Activated T-cell treated with anti-CD3 and anti-CD28 coated beads, Interleukin-2, amount 50 U/mL, for 48 hours (primary cell): ENCODE measurements at places on chromosomes 3 and 15.

GRCh38 chr15:49309889-49310288, 113.2 kb upstream of the FGF7 start:
- DNase-seq, result no peak

- DNase-seq, result no peak
Measured at GRCh38 chr3:174957551-174958001, 98.4 kb downstream of the NAALADL2 start.

GRCh38 chr3:117603097-117603496, 893.5 kb downstream of the TUSC7 start:
- DNase-seq, result no peak

- DNase-seq, result no peak
Measured at GRCh38 chr15:59384507-59384906, 11.8 kb upstream of the MYO1E start.

- no peak for DNase-seq
Measured at GRCh38 chr3:43073116-43073835, 32.6 kb downstream of the POMGNT2 start.

- DNase-seq, result no peak
Measured at GRCh38 chr3:40546816-40547215, 22.1 kb downstream of the ZNF621 start.

DNA sequence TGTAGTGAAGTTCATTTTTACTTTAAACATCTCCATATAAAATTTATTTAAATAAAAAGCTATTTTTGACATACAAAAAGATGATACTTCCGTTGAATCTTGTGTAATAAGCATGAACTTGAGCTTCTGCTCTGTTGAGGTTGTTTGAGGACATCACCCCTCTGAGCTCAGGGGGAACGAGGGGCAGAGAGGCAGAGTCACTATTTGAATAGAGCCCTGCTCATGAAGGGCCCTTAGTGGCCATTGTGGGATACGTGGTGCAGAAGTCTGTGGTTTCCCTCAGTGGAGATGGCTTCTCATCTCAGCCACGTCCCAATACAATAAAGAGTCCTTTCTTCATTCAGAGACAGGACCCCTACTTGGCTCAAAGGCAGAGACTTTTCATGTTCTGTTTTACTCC, 10.6 kb downstream of the CEMIP start:
- no peak for DNase-seq

DNA sequence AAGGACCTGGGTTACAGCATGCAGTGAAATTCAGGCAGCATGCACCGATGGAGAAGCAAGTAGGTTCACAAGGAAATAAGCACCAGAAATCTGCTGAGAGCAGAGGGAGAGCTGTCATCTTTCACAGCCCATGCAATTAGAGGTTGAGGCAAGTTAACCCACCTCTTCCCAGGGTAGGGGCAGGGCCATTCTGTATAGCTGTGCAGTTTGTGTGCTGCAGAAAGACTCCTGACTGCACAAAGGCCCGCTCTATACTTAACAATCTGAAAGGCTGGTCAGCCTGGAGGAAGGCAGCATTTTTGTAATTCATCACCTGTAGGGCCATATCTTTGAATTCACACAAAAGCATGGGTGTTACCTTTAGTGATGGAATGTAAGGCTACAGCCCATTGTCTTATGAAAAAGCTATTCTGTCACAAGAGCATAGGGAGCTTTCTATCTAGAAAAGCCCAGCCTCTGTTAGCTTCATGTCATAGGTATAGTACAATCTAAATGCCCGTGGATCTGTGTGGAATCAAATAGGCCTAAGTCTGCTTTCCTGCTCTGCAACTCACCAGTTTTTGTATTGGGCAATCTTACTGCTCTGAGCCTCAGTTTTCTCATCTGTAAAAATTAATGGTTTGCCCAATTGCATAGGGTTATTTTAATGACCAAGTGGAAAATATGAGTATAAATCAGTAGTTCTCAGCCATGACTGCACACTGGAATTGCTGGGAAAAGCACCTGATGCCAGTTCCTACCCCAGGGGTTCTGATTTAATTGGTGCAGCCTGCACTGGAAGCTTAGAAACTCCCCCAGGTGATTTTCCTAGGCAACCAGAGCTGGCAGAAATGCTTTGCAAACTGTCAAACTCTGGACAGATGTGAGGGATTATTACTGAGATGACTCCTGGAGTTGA, 65.2 kb downstream of the ATP13A5 start:
- no peak for DNase-seq

DNA sequence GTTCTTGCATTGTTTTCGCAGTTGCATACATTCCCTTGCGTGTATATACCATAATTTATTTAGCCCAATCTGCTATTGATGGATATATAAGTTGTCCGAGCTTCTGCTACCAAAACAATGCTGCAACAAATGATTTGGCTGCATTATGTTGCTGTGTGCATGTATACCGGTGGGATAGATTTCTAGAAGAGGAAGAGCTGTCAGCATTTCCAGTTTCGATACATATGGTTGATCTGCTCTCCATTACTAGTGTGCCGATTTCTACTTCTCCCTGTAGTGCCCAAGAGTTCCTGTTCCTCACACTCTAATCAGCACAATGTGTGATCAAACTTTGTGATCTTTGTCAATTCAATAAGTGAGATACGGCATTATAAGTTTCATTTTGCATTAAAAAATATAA, 92.8 kb upstream of the NMNAT3 start:
- DNase-seq, result no peak

GRCh38 chr3:40971191-40972168, 227.8 kb upstream of the CTNNB1 start:
- peak; percentile 62 for DNase-seq
